ENCODE measurements at places on chromosomes 5 and 9.

GRCh38 chr5:120164986-120165385, 299.1 kb upstream of the PRR16 start:
- H3K27me3 ChIP-seq = no peaks in the 10 kb centered on the region
- H3K27ac ChIP-seq = no peak overlapping the region
- no peaks in the 10 kb centered on the region for H3K36me3 ChIP-seq
- no peak overlapping the region for H3K4me3 ChIP-seq
- H3K4me1 ChIP-seq = peaks cover 4% of the 10 kb centered on the region

DNA sequence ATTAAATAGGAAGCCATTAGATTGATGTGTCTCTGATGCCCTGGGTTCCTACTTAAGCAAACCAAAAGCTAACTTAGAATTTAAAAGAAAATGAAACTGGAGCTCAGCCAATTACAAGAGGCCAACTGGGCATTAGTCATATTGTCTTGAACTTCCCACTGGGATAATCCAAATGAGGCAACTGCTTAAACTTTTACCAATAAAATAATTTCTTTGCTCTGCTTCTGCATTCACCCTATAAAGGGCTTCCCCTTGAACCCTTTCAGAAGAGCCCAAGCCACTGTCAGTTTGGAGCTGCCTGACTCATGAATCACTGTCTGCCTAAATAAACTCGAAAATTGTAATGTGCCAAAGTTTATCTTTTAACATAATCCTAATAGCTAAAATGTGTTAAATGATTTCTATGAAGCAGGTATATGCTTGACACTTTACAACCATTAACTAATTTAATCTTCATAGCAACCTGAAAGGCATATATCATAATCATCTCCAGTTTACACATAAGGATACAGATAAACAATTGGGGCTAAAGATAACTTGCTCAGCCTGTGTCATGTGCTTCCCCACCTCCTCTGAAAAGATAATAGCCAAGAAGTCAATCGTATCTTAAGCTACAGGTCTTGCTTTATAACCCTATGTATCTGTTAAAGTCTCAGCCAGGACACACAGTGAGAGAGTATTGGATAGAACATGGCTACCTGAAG, 11.5 kb downstream of the GPR150 start:
- no peaks in the 10 kb centered on the region for H3K27me3 ChIP-seq
- peak; percentile 69 for DNase-seq
- no peak overlapping the region for H3K4me3 ChIP-seq
- H3K36me3 ChIP-seq = no peaks in the 10 kb centered on the region

DNA sequence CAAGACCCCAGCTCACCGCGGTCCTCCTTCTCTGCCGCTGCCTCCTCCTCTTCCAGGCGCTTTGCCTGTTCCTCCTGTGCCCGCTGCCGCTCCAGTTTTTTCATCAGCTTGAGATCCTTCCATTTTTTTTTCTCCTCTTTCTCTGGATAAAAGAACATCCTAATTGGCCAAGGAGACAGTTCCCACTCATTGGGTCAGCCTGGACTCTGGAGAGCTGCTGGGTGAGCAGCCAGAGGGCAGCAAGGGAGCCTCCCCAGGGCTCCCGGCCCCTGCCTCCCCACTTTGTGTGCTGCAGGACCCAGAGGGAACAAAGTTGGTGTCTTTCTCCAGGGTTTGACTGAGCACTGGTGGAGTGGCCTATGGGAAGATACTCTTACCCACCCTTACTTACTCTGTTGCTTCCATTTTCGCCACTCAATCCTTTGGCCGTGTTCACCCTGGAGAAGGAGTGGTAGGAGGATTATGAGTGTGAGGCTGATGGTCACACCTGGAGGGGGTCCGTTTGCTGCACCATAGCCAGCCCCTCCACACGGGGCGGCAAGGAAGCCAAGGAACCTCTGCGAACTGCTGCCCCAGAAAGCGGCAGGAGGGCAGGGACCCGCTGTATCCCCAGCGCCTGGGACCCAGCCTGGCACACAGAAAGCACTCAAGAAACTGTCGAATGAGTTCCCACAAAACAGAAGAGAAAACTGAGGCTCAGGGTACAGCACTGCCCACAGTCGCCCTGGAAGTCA, 708 bp downstream of the SPOUT1 start:
- H3K4me1 ChIP-seq = peaks cover 9% of the 10 kb centered on the region
- peak overlapping the region; percentile 98 for H3K4me3 ChIP-seq
- H3K27ac ChIP-seq = no peak overlapping the region
- H3K27me3 ChIP-seq = no peaks in the 10 kb centered on the region
- DNase-seq = no peak

DNA sequence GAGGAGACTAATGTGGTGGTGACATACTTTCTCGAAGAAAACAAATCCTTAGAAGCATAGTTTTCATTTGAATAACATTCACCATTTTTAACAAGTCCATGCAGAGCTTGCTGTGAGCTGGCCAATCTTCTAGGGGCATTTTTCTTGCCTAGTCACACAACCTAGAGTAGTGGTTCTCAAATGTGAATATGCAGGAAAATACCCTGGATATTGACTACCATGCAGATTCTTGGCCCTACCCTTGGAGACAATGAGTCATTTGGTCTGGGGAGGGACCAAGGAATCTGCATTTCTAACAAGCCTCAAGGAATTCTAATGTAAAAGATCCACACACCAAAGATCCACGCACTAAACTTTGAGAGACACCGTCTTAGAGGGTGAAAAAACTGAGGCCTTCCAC, 23.5 kb downstream of the GDNF start:
- no peaks in the 10 kb centered on the region for H3K27me3 ChIP-seq
- peaks cover 18% of the 10 kb centered on the region for H3K4me1 ChIP-seq

DNA sequence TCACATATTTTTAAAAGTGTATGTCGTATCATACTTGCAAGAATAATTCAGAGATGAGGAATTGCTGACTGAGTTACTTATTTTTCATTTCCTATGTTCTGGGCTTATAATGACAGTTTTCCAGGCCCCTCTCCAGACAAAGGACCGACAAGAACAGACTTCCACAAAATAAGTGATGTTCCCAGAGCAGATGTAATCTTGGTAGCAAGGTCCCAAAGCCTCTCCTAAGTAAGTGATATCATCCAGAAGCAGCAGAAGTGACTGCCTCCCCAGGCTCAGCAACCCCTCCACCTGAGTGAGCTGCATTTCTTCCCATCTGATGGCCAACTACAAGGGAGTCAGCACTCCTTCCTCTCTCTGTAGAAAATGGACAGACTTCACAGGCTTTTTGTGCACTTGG, 57.1 kb downstream of the SEMA6A start:
- no peaks in the 10 kb centered on the region for H3K36me3 ChIP-seq
- DNase-seq = no peak
- H3K4me1 ChIP-seq = no peaks in the 10 kb centered on the region
- H3K4me3 ChIP-seq = no peak overlapping the region
- no peak overlapping the region for H3K27ac ChIP-seq
- no peaks in the 10 kb centered on the region for H3K27me3 ChIP-seq

GRCh38 chr5:141821430-141821925, 56.7 kb downstream of the PCDH1 start:
- H3K27me3 ChIP-seq = no peaks in the 10 kb centered on the region
- peak; percentile 57 for DNase-seq
- H3K4me1 ChIP-seq = no peaks in the 10 kb centered on the region
- no peak overlapping the region for H3K27ac ChIP-seq
- H3K4me3 ChIP-seq = no peak overlapping the region
- H3K36me3 ChIP-seq = no peaks in the 10 kb centered on the region

DNA sequence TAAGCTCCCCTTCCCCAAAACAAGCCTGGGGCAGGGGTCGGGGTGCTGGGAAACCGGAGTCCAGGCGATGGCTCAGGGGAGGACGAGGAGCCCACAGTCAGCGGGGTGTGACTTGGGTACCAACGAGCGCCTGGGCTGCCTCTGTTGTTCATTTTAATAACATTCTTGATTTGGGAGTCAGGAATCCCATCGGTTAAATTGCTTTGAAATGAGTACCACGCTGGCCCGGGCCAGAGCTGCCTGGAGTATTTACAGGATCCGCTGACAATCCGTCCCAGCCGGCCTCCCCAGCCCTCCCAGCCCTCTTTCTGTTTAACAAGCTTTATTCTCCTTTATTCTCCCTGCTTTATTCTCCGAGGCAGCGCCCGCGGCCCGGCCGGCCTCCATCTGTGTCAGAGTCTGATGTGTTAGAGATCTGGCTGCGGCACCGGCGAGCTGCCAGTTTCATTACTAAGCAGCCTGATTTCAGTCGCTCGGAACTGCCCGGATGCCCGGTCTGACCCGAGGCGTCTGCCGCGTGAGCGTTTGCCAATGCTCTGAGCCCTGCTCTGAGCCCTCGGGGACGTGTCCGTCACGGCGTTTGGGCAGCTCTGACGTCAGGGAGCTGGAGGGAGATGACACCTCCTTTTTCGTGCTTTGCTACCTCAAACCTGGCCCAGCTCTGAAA, 16.5 kb upstream of the QRFP start:
- H3K4me3 ChIP-seq = peak overlapping the region; percentile 52
- no peaks in the 10 kb centered on the region for H3K27me3 ChIP-seq
- no peaks in the 10 kb centered on the region for H3K36me3 ChIP-seq
- H3K27ac ChIP-seq = no peak overlapping the region
- DNase-seq = peak; percentile 75
- peaks cover 11% of the 10 kb centered on the region for H3K4me1 ChIP-seq

GRCh38 chr5:136197462-136198142, 4.6 kb upstream of the SMIM32 start:
- H3K4me3 ChIP-seq = no peak overlapping the region
- no peak for DNase-seq
- no peaks in the 10 kb centered on the region for H3K27me3 ChIP-seq
- no peaks in the 10 kb centered on the region for H3K36me3 ChIP-seq
- no peak overlapping the region for H3K27ac ChIP-seq

DNA sequence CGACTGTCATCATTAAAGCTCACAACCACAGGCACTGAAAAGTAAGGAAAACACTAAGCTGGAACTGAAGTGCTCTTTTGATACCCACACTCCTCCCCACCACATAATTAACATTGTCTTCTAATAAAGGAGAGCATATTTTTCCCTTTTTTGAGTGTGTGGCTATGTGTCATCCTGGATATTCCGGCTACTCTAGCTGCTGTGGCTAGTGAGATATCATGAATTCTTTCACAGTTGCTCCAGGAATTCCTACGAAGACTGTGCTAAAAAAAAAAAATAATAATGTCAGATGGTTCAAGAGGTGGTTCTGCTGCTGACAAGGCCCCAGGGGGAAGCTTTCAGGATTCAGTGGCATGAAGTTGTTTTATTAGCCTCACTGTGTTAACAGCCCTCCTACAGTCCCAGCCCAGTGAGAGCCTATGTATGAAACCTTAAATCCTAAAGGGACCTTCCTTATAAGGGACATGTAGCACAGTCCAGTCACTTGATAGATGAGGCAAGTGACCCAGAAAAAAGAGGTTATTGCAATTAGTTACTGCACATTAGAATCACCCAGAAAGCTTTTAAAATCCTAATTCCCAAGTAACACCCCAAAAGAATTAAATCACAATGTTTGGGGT, 46.6 kb downstream of the TMEM252 start:
- no peaks in the 10 kb centered on the region for H3K4me1 ChIP-seq
- H3K4me3 ChIP-seq = no peak overlapping the region
- H3K27ac ChIP-seq = no peak overlapping the region
- H3K27me3 ChIP-seq = no peaks in the 10 kb centered on the region

DNA sequence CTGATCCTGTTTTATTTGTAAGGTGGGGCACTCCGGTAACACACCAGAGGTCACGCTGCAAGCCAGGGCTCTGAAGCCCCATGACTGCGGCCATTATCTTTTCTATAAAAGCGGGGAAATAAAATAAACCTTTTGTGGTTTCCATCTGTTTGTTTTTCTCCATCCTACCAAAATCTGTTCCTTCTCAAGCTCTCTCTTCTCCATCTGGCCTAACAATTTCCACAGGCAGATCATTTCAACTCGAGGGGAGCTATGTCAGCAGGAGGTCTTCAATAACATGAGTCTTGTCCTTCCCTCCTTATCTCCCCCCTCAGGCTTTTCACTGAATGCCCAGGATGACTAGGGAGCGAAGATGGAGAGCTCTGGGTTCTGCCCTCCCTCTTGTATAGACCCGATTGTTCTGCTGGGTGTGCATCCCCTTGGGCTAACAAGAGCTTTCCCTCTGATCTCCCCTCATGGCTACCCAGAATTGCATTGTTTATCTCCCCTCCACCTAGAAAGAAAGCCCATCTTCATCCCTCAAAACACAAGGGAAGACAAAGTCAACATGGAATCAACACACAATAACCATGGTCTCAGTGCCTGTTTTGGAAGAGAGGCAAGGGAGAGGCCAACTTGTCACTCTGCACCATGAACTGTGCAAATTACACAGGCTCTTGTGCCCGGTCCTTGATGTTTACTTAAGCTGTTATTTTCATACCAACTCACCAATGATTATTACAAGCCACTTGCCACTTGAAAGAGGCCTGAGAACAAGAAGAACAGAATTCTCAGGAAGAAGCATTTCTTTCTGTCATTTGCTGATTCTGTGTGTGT, 187.8 kb downstream of the FANCC start:
- no peaks in the 10 kb centered on the region for H3K4me1 ChIP-seq
- DNase-seq = no peak
- no peak overlapping the region for H3K4me3 ChIP-seq
- no peak overlapping the region for H3K27ac ChIP-seq

DNA sequence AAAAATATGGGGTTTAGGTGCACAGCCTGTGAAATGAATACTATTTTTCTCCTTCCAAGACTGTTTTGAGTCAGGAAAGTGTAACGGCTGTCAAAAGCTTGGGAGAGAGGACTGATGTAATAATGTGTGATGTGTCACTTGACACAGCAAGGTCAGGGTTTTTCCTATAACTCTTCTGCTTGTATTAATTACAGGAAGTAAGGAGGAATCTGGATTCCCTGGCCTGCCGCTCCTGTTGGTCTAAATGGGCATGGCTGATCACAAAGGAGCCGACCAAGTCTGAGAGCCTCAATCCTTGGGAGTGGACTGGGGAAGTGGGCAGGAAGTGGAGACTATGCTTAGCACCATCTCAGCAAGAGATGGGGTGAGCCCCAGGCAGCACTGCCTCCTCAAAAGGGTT, 16.7 kb upstream of the SLC28A3 start:
- no peaks in the 10 kb centered on the region for H3K27me3 ChIP-seq
- H3K36me3 ChIP-seq = no peaks in the 10 kb centered on the region
- H3K27ac ChIP-seq = no peak overlapping the region
- no peaks in the 10 kb centered on the region for H3K4me1 ChIP-seq

GRCh38 chr9:37004424-37004935, 29.6 kb downstream of the PAX5 start:
- H3K36me3 ChIP-seq = no peaks in the 10 kb centered on the region
- no peak for DNase-seq
- no peaks in the 10 kb centered on the region for H3K4me1 ChIP-seq

DNA sequence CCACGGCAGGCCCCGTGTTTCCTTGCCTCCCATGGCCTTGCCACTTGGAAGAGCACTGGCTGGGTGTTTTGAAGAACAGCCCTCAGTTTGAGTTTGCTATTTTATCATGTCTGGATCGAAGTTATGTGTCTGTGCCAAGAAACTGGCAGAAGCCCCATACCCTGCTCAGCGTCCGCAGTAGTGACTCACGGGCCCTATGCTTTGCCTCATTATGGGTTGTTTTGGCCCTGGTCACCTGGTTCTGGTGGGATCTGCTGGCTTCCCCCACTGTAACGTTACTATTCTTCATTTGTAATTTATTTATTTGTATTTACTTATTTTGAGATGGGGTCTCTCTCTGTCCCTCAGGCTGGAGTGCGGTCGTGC, 42.3 kb upstream of the NKD2 start:
- DNase-seq = no peak
- H3K4me3 ChIP-seq = no peak overlapping the region
- no peak overlapping the region for H3K27ac ChIP-seq
- no peaks in the 10 kb centered on the region for H3K4me1 ChIP-seq
- no peaks in the 10 kb centered on the region for H3K36me3 ChIP-seq
- peaks cover 61% of the 10 kb centered on the region for H3K27me3 ChIP-seq

- no peak overlapping the region for H3K4me3 ChIP-seq
- H3K4me1 ChIP-seq = no peaks in the 10 kb centered on the region
- peaks cover 32% of the 10 kb centered on the region for H3K27me3 ChIP-seq
- H3K27ac ChIP-seq = no peak overlapping the region
Observed at GRCh38 chr5:170361616-170362015, 27.6 kb downstream of the KCNMB1 start.

All from PC-3 (cell line).